ENCODE measurements at places on chromosomes 5 and 9. TPM values are rescaled to one million over a fixed set of nuclear protein-coding genes. Genes with fewer than 3 reads are reported as not detected.

GRCh38 chr9:98226516-98226915 lies 28.9 kb downstream of the TBC1D2 start:
- no peaks in the 10 kb centered on the region for H3K27me3 ChIP-seq
- no peak overlapping the region for H3K4me3 ChIP-seq
- peak; percentile 29 for DNase-seq
- no peak overlapping the region for H3K27ac ChIP-seq
- H3K4me1 ChIP-seq, result peaks cover 45% of the 10 kb centered on the region
- H3K36me3 ChIP-seq, result 0 out of 2 replicates have a peak, but pooled peaks cover 5% of the 10 kb centered on the region

DNA sequence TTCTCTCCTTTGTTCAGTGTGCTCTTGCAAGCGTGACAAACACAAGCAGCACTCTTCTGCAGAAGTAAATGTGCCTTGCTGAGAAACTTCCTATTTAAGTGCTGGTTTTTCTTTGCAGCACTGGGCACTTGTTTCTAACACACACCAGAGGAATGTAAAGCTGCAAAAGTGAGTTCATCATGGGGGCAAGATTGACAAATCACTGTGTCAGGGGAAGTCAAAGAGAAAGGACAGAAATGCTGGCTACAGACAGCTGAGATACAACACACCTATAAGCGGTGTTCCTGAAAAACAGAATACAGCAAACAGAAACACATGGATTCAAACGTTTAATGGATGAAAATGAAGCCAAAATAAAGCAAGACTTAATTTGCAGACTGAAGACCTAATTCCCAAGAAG lies 19.6 kb downstream of the ROR2 start:
- H3K27me3 ChIP-seq, result no peaks in the 10 kb centered on the region
- H3K4me3 ChIP-seq, result no peak overlapping the region
- no peaks in the 10 kb centered on the region for H3K36me3 ChIP-seq
- no peaks in the 10 kb centered on the region for H3K4me1 ChIP-seq

DNA sequence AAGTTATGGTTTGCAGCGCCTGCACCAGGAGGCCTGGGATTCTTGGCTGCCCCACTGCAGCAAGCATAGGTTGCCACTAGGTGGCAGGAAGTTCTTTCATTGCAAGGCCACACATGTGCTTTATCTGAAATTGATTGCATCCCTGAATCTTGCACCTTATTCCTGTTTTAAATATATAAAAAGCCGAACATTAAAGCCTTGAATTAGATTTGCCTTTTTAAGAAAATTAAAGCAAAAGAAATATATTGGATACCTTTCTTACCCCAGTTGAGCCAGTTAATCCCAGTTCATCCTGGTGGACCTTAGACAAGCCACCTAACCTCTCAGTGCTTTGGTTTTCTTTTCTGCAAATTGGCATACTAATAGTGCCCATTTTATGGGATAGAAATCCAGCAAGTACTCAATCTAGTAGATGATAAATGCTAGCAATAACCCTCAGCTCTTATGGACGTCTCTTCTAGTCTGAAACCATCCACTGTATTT lies 6.3 kb upstream of the TRMT10B start:
- peak overlapping the region; percentile 11 for H3K27ac ChIP-seq
- no peak overlapping the region for H3K4me3 ChIP-seq
- no peaks in the 10 kb centered on the region for H3K27me3 ChIP-seq
- peak; percentile 69 for DNase-seq
- H3K36me3 ChIP-seq, result no peaks in the 10 kb centered on the region

GRCh38 chr9:125650271-125650737 lies 56.7 kb downstream of the MAPKAP1 start:
- peak; percentile 66 for DNase-seq
- H3K27ac ChIP-seq, result peak overlapping the region; percentile 93
- no peaks in the 10 kb centered on the region for H3K36me3 ChIP-seq
- H3K27me3 ChIP-seq, result no peaks in the 10 kb centered on the region
- peak overlapping the region; percentile 35 for H3K4me3 ChIP-seq

DNA sequence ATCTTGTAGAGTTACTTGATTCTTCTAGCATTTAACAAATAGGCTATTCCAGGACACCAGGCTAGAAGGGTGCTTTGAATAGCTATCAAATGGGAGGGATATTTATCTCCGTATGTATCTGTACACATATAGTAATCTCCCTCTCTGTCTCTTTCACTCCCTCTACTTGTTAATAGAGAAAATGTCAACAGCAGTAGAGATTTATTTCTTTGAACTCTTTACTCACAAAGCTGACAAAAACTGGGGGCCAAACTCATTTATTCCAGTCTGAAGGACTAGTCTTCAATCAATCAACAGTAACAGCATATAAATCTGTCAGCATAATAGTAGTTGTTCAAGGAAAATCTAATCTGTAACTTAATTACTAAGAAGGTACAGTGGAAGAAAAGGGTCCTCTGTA lies 78.2 kb upstream of the FER start:
- no peak overlapping the region for H3K4me3 ChIP-seq
- H3K36me3 ChIP-seq, result no peaks in the 10 kb centered on the region
- H3K27me3 ChIP-seq, result no peaks in the 10 kb centered on the region
- no peak overlapping the region for H3K27ac ChIP-seq
- no peak for DNase-seq
- H3K4me1 ChIP-seq, result no peaks in the 10 kb centered on the region

F12 gene
- total RNA-seq, result 36.8 TPM

DELE1 gene
- 46.6 TPM for total RNA-seq

CDKN2B-AS1 gene
- total RNA-seq, result 2.0 TPM

All from PC-3 (cell line).